ENCODE measurements at places on chromosomes 1 and 21.

- peak; percentile 10 for DNase-seq
Observed at GRCh38 chr1:163315773-163316374, 5.9 kb upstream of the NUF2 start.

DNA sequence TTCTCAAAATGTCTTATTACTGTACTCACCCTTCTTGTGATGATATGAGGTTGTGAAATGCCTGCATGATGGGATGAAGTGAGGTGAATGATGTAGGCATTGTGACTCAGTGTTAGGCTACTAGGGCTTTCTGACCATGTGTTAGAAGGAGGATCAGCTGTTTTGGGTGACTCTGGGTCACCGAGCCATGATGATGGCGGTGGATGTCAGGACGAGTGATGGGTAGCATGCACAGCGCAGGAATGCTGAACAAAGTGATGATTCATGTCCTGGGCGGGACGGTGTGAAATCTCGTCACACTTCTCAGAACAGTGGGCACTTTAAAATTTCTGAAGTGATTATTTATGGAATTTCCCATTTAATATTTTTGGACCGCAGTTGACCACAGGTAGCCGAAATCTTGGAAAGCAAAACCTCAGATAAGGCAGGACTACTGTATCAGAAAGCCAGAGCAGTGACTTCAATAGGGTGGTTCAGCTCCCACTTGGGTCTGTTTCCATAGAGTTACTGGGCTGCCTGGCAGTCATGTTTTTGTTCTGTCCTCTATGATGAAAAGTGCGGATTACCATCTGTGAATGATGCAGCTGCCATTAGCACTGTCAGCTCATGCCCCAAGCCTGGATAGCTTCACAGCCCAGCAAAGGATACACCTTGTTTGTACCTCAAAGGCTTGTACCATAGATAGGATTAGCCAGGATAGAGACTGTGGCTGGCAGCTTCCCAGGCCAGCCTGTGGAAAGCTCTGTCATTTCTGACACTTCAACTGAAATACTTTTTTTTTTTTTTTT, 26.6 kb downstream of the IL6R start:
- no peak for DNase-seq

- DNase-seq: no peak
Observed at GRCh38 chr1:162446946-162447345, 35.0 kb upstream of the SH2D1B start.

DNA sequence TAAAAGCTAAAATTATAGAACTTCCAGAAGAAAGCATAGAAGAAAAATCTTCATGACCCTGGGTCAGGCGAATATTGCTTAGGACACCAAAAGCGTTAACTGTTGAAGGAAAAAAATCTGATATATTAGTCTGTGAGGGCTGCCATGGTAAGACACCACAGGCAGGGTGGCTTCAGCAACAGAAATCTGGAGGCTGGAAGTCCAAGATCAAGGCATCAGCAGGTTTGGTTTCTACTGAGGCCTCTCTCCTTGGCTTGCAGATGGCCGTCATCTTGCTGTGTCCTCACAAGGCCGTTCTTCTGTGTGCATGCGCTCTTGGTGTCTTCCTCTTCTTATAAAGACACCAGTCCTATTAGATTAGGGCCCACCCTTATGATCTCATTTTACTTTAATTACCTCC, 14.5 kb downstream of the IFNLR1 start:
- no peak for DNase-seq

GRCh38 chr1:165116171-165116570, 240.3 kb downstream of the LMX1A start:
- DNase-seq: no peak

- DNase-seq: no peak
Observed at GRCh38 chr21:43343095-43343991, 83.6 kb downstream of the SIK1 start.

- no peak for DNase-seq
Observed at GRCh38 chr1:16168622-16169360, 12.9 kb upstream of the EPHA2 start.

GRCh38 chr21:26965907-26966581, 844 bp downstream of the ADAMTS5 start:
- no peak for DNase-seq

- DNase-seq: no peak
Observed at GRCh38 chr1:75567191-75567590, 43.7 kb downstream of the SLC44A5 start.

GRCh38 chr1:243587285-243587684, 262.8 kb downstream of the AKT3 start:
- no peak for DNase-seq

- DNase-seq: no peak
Observed at GRCh38 chr1:10459184-10459583, 9.4 kb downstream of the CORT start.

DNA sequence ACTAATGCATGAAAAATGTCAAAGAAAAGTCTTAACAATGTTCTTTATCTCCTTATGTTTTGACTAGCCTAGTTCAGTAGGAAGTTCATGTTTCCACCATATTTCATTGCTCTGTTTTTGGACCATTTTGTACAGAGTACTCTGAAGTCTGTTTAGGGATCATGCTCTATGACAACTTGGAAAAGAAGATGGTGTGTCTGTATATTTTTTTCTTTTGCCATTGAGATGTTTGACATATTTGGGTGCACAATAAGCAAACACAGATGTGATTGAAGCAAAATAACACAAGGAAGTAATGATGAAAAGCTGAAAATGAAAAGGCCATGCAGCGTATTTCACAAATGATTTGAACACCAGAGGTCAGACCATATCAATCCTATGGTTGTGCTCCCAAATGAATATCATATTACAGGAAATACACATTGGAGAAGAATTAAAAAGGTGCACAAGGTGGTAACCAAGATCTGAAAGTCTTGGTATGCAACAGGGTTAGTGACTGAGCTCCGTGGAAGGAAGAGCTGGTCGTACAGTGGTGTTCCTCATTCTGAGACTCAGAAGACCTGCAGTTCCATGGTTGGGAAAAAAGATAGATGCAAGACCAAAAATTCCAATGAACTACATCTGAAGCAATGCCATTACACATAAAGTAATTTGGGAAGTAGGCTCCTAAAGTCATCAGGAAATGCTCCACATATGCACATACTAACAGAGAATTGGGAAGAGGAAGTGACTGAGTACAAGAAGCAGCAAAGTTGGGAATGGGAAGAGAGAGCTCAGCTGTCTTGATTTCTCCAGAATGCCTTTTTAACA, 463.5 kb downstream of the LMO4 start:
- DNase-seq: no peak

GRCh38 chr1:153658400-153659174, at the start of gene SNAPIN:
SNAPIN (plus strand) TSS chr1:153658703; CDS start chr1:153658744, 41 bp downstream.
- peak; percentile 79 for DNase-seq

- no peak for DNase-seq
Observed at GRCh38 chr21:27722095-27722494, 755.2 kb upstream of the ADAMTS5 start.

- DNase-seq: peak; percentile 33
Observed at GRCh38 chr21:34983680-34984086, 65.4 kb downstream of the RUNX1 start.

- no peak for DNase-seq
Observed at GRCh38 chr21:43318841-43319781, 107.8 kb downstream of the SIK1 start.

GRCh38 chr1:83849191-83850061, 149.5 kb downstream of the TTLL7 start:
- DNase-seq: no peak

- no peak for DNase-seq
Observed at GRCh38 chr1:221184131-221184794, 305.0 kb downstream of the HLX start.

GRCh38 chr1:5385096-5385799, 607.0 kb downstream of the NPHP4 start:
- DNase-seq: no peak

GRCh38 chr1:35451125-35451528, 106.1 kb downstream of the KIAA0319L start:
- DNase-seq: peak; percentile 58

DNA sequence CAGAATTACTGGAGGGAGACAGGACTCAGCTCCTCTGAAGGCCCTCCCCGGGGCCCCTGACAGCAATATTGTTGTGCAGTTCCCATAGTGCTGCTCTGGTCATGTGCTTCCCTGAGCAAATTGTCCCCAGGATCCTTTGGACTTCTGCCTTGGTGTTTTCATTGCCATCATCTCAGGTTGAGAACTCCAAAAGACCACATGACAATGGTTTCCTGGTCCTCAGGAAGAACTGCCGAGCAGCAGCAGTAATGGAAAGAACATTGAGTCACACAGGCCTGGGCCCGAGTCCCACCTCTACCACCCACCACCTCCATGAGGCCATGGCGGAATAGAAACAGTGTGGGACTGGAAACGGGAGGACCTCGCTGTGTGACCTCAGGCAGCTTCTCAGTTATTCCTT, 6.3 kb upstream of the CTTNBP2NL start:
- no peak for DNase-seq

DNA sequence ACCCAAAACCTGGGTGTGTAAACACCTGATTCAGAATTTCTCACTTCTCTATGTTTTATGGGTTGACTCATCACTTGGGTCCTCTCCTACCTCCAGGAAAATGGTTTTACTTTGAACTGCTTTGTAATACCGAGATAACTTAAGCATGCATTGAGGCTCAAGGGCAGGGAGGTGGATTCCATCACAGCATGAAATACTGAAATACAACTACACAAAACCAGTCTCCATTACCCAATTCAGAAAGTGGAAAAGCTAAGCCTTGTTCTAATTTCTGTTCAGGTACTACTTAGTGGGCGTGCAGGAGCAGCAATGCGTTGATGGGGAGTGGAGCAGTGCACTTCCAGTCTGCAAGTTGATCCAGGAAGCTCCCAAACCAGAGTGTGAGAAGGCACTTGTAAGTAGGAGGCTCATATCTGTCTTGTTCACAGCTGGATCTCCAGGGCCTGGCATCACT, 6.1 kb upstream of the C4BPA start:
- DNase-seq: no peak

DNA sequence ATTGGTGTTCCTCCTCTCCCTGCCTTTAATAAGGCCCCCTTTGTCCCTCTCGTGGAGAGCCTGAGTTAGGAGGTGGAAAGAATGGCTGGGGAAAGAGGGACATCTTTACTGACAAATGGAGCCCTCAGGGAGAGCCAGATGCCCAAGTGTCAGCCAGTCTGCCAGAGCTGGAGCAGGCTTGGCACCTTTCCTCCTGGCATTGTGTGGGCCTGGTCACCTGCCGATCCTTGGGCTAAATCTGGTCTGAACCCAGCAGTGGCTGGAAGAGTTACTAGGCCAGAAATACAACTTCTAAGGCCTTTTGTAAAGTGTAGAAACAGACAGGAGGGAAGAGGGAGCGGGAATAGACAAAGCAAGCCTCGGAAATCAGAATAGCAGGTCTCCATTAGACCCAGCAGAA, 24.9 kb downstream of the VANGL1 start:
- DNase-seq: no peak

DNA sequence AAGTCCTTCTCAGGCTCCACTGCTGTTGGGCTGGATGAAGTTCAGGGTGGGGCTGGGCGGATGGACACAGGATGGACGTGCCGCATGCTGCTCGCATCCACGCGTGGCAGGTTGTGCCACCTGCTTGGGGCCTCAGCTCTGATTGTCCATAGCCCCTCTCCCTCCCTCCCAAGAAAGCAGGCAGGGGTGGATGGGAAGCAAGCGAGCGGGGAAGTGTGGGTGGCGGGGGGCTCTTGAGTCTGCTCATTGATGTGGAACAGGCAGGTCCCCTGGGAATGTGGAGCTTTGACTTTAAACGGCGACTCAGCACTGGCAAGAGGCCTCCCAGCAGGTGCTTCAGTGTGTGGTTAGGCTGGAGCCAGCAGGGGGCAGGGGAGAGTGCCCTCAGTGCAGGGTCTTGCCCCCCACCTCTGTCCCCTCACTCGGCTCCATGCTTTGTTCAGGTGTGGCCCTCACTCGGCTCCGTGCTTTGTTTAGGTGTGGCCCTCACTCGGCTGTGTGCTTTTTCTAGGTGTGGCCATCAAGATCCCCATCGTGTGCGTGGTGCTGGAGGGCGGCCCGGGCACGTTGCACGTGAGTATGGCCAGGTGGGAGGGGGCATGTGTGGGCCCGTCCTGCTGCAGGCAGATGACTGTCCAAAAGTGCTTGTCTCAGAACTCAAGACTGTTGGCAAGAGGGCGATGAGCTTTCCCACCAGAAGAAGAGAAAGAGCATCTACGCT, 23.9 kb downstream of the TRPM2 start:
- DNase-seq: no peak

Measured in stimulated activated CD8-positive, alpha-beta memory T cell treated with anti-CD3 and anti-CD28 coated beads, Interleukin-2, amount 100 ng/mL, for 1 hour (primary cell).